ENCODE measurements at places on chromosomes 4 and X.
A peak's percentile ranks its signal among the peaks of the same experiment; 100 is the strongest.

DNA sequence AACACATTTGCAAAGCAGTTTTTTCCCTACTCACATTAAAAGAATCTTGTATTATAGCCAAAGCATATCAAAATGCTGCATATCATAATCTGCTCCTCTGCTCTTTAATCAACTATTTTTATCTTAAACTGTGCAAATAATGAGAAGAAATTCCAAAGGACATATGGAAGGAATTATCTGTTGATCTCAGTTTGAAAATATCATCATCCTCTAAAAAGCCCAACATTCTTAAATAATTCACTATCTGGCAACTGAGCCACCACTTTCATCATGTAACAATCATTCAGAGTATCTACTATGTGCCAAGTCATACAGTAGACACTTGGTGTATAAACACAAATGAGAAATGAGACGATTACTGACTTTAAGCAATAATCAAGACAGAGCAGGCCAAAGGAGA lies 63.0 kb downstream of the PRSS12 start:
- DNase-seq = no peak

DNA sequence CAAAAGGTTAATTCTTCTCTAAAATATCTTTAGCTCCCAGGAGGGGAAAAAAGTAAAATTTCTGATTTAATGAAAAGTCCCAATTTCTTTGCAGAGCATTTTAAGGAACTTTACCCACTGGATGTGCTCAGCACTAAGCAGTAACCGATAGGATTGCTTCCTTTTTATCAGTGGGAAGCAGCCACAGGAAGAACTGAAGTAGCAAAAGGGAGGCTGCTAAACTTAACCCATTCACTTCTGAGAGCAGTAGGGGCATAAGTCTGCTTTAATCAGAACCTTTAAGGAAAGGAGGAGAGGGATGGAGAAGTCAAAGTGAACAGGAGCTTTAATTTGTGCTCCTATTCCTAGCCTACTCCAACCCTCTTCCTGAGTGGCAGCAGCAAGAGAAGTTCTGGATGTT lies at the start of gene F8:
Gene F8, minus strand, starts transcription at position 139 of the 400 bp plus-strand sequence. CDS start 171 bp downstream, outside the sequence.
- DNase-seq = no peak

GRCh38 chrX:138866643-138867042 lies 155.1 kb upstream of the FGF13 start:
- no peak for DNase-seq

DNA sequence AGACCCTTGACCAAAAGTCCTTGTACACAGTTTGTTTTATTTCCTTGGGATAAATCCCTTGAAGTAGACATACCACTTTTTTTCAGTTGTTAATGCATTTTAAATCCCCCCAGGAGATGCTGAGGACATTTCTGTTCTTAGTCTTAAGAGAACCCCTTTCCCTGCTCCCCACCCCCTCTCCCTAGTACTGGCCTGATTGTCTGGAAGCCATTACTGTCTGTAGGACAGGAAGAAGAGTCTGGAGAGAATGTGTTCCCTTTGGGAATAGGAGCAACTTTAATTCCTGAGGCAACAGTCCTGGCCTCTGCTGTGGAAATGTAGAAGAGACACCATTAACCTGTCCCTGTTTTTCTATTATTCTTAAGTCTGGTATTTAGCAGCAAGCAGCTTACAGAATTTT lies 52.3 kb upstream of the TMEM131L start:
- DNase-seq = no peak

DNA sequence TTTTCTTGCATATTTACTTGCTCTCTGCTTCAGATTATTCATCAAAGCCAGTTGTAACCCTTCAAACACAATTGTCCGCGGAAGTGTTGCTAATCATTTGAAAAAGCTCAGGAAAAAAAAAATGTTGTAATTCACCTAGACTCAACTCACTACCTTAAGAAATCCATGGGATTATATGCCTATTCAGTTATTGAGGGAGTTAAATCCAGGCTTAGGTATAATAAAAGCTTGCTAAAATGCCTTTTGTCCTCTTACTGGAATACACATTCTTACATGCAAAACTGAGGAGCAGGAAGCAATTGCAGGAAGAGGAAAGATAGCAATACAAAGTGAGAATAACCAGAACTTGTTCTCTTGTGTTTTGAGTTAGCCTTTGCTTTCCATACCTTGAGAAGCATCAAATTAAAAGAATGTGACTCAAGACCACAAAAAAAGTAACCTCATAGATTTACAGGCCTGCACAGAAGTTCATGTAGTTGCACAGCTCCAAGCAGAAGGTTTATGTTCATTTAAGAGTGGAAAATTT lies 91.4 kb upstream of the FAM241A start:
- no peak for DNase-seq

GRCh38 chr4:48184882-48185281 lies 50.8 kb upstream of the TXK start:
- DNase-seq = no peak

DNA sequence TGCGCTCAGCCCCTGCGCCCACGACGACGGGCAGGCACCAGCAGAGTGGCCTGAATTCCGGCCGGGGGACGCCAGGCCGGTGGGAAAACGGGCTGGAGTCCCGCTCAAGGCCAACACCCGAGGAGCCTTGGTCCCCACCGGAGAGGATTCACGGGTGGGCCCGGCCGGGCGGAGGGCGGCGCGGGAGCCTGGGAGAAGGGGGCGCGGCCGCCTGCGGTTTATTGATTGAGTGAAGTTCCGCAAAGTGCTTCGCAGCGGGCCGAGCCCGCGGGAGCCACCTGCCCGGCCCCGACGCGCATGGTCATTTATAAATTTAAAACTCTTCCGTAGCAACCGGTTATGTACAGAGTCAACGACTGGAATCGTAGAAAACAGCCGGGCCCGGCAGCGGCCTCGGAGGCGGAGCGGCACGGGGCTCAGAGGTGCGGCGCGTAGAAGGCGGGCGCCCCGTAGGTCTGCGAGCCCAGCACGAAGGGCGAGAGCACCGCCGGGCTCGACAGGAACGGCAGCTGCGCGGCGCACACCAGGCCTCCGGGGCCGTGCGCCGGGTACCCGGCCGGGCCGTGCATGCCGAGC lies 3.6 kb downstream of the NKX1-1 start:
- no peak for DNase-seq

- DNase-seq = peak; percentile 44
Observed at GRCh38 chr4:2482693-2483092, 13.8 kb downstream of the RNF4 start.

GRCh38 chr4:157459785-157460184 lies 239.3 kb downstream of the GRIA2 start:
- DNase-seq = no peak

DNA sequence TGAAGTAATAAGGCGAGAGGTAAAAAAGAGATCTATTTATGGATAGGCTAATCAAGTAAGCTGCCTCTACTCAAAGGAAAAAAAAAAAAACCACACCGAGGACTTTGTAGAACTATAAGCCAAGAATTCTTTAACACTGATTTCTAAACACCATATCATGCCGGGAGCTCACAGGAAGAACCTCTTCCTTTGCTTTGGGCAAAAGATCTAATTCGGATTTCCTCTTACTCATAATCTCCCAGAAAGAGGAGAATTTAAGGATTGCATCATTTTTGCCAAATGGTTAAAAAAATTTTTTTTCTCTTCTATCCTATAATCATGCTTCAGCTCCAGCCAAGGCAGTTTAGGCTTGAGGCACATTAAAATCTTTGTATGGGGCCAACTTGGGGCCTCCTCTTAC lies 95.5 kb downstream of the ZNF827 start:
- peak; percentile 2 for DNase-seq

DNA sequence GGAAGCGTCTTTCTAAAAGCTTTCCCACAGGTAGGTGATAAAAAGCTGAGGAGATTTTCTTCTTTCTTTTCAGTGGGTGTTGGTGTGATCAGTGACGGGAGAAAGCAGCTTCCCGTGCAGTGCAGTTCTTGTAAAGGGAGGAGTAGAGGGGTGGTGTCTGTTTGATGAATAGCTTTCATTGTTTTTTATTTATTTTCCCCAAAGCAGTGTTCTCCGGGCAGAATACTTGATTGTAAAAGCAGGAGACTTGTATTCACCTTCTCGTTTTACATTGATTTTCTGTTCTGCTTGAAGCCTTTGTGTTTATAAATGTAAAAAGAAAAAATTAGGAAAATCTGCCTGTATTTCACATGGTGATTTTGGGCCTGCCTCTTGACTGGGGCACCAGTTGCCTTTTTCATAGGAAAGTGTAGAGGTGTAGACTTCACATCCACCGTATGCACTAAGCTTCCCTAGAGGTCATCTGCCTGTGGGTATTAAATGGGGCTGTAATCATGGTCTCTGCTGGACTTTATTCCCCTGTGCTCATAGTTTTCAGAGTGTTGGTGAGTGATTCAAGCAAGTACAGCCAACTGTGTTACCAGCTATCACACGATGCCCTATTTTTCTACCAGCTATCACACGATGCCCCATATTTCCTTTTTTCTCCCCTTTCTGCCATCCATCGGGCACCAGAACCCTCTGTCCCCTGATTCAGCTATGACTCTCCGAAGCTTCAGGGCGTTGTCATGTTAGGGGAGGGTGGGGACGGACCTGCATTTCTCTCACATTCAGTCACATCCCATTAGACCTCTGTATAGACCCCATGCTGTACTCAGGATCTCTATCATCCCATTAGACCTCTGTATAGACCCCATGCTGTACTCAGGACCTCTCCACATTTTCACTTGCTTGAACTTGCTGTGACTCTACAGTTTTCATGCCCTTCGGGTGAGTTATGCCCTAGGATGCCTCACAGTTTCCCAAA lies 526.5 kb downstream of the TRIML1 start:
- no peak for DNase-seq

- no peak for DNase-seq
Observed at GRCh38 chr4:12211636-12212035, 782.9 kb upstream of the HS3ST1 start.

Measured in MV-4-11 (cell line).